ENCODE measurements at places on chromosomes 13 and 19.

GRCh38 chr13:61495648-61496047 is 80.0 kb upstream of the PCDH20 start:
- no peak for DNase-seq

DNA sequence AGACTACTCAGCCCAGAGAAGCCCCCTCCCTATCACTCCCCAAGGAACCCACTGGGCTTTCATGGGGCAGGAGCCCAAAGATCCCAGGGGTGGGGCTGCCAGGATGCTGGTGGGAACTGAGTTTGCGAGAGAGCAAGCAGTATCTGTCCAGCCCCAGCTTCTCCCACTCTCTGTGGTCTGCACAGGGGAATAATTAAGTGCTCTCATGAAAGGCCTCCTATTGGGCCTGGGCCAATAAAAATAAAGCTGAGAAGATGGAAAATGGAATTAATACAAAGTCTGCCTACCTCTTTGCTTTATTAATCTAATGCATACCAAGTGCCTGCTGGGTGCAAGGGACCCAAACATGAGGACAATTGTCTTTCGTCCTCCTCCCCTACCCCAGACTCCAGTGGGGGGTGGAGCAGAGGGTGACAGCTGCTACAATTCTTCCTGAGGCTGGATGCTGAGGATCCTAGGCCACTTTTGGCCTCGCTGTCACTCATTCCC is 5.4 kb downstream of the DDX39A start:
- DNase-seq: no peak

- DNase-seq: no peak
Measured at GRCh38 chr19:18126097-18126496, 26.9 kb upstream of the PIK3R2 start.

DNA sequence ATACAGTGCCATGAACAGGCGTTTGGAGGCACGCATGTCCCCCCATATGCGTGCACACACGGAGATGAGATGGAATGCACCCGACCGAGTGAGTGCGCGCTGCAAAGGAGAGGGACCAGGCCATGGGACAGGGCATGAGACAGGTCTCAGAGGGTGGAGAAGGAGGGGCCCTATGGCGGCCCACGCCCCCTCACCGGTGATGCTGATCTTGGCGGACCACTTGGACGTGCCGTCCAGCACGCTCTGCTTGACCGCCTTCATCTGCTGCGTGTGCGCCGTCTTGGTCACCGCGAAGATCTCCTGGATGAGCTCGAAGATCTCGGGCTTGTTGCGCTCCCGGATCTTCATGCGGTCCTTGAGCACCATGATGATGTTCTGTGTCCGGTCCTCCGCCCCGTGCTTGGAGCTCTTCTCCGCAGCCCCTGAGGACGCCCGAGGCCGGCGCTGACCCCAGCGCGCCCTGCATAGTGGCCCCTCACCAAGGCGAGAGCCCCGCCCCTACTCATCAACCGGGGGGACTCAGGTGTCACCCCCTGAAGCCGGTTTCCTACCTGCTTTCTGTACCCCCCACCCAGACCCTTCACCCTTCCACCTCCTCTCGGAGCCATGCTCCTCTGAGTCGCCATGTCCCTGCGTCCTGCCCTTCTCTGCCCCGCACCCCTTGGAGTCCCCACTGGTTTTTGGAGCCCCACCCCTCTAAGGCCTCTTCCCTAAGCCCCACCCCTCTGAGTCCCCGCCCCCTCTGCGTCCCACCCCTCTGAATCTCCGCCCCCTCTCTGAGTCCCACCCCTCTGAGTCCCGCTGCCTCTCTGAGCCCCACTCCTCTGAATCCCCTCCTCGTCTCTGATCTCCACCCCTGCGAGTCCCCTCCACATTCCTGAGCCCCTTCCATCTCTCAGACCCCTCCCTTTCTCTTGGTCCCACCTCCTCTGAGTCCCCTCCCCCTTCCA is 40.8 kb downstream of the UNC13A start:
- DNase-seq: no peak

- no peak for DNase-seq
Measured at GRCh38 chr19:53991224-53992113, at the start of gene CACNG6. CACNG6 (plus strand) TSS chr19:53991637; CDS start chr19:53992878, 1,241 bp downstream.

GRCh38 chr13:91381371-91381770 is 17.1 kb upstream of the GPC5 start:
- no peak for DNase-seq

DNA sequence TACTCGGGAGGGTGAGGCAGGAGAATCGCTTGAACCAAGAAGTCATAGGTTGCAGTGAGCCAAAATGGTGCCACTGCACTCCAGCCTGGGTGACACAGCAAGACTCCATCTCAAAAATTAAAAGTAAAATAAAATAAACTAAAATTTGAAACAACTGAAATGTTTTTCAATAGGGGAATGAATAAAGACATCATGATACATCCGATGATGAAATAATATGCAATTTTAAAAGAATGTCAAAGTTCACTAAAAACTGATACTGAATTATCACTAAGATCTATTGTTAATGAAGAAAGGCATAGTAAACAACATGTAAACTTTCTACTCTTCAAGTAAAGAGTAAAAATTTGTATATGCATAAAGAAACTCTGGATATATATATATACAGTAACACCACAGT is 8.5 kb downstream of the CARD8 start:
- DNase-seq: no peak

DNA sequence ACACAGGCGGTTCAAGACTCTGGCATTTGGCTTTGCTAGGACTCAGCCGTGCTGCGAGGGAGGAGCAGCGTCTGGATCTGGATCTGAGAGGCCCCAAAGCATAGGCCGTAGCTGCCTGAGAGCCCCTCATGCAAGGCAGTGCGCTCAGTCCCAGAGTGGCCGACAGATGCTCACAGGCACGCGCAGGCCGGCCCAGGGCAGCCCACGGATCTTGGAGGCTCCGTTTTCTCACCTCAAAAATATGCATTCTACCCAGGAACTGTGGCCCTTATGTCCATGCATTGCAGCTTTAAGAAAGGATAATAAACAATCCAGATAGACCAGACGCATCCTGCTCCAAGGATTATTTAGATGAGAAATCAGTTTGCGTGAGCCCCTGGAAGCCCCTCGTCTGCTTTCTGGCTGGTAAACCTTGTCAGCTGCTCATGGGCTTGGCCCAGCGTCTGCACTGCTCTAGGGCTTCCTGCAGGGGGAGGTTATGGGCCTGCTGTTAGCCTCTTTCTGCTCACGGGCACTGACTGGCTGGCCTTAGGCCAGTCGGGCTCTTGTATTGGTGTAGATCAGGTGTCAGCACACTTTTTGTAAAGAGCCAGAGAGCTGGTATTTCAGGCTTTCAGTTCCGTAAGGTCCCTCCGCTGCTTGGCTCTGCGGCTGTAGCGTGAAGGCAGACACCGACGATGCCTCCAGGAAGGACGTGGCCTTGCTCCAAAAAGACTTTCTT is 24.2 kb downstream of the TEX29 start:
- no peak for DNase-seq

DNA sequence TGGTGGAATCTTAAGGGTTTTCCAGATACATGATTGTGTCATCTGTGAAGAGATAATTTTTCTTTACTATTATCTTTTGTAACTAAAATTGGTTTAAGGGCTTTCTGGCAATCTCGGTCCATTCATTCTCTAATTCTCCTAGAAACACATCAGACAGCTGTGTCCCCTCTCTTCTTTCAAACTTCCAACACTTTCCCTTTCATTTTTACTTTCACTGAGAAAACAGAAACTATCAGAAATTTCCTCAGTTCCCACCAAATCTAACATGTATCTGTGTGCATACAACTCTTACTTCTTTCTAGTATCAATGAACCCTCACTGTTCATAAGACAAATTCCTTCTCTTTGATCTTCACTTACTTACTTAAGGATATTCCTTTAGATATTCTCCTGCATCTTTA is 40.2 kb downstream of the KCNRG start:
- DNase-seq: no peak

GRCh38 chr13:60583196-60583888 is 186.3 kb downstream of the TDRD3 start:
- no peak for DNase-seq

GRCh38 chr13:34303346-34303745 is 485.4 kb downstream of the RFC3 start:
- DNase-seq: no peak

- no peak for DNase-seq
Measured at GRCh38 chr13:65660731-65661130, 1569.4 kb downstream of the PCDH9 start.

DNA sequence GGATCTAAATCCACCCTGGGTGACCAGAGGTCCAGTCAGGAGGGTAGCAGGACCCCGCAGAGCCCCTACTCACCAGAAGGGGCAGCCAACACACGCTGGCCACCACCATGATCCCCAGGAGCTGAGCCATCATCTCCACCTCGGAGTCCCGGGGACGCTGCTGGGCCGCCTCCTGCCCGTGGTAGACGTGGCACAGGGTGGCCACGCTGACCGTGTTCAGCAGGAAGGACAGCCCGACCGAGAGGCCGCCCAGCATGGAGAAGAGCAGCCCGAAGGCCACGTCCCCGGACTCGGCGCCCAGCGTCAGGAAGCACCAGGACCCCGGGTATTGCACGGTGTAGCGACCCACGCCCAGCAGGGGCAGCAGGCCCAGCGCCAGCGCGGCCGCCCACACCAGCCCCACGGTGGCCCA is 6.9 kb downstream of the TBXA2R start:
- no peak for DNase-seq

- DNase-seq: no peak
Measured at GRCh38 chr13:29648760-29649159, 53.3 kb upstream of the SLC7A1 start.

DNA sequence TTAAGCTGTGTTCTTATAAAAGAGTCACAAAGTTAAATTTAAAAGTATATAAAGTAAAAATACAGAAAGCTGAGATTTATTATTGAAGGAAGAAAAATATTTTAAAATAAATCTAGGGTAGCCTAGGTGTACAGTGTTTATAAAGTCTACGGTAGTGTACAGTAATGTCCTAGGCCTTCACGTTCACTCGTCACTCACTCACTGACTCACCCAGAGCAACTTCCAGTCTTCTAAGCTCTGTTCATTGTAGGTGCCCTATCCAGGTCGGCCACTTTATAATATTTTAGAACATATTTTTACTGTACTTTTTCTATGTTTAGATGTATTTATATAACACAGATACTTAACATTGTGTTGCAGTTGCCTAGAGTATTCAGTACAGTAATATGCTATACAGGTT is 47.4 kb downstream of the NDFIP2 start:
- no peak for DNase-seq

DNA sequence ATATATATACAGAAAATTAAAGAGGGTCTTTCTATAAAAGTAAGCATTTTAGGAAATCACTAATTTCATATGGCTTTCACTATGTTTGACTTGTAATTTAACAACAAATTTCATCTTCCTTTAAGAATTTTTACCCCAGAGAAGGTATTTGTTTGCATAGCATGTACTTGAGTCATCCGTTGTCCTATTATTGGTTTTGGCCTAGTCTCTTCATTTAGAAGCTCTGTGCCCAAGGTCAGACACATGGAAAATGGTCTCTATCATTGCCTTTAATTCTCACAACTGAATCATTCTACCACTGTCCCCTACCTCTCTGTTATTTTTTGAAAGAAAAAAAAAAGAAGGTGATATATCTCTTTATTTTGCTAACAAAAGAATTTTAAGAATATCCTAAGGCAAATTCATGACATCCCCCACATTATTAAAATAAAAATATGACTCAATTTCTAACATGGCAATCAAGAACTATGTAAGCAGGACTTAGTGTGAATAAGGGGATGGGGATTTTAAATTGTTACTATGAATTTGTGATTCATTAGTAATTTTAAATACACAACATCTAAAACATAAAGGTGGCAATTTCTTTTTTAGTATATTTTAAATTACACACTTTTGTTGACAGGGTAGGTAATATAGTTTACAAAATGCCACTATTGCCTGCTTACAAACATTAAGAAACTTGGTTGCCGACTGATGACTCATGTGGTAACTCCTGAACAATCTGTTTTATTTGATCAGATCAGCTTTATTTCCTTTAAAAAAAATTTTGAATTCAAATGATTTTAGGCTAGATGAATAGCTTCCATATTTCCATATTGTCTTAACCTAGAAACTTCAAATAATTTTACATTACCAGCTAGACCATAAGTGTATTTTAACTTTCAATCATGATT is 13.9 kb downstream of the SLITRK5 start:
- DNase-seq: no peak

DNA sequence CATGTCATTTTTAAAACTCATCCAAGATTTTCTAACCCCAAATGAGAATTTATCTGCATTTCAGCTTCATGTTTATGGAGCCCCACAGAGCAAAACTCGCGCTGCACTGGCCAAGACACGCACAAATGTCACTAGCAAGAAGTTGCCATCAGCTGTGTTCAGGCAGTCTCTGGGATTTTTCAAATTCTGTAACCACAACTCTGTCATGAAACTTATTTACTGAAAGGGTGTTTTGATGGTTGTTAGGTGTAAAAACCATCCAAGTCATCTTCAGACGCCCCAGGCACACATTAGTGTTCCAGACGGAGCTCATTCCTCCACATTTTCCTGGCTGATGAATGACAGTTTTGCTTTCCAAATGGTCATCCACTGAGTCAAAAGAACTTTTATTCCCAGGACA is 63.4 kb downstream of the SLC7A1 start:
- DNase-seq: no peak

GRCh38 chr13:51760592-51760991 is 43.4 kb downstream of the DHRS12 start:
- no peak for DNase-seq

GRCh38 chr19:993361-993830 is 6.8 kb upstream of the GRIN3B start:
- DNase-seq: no peak

DNA sequence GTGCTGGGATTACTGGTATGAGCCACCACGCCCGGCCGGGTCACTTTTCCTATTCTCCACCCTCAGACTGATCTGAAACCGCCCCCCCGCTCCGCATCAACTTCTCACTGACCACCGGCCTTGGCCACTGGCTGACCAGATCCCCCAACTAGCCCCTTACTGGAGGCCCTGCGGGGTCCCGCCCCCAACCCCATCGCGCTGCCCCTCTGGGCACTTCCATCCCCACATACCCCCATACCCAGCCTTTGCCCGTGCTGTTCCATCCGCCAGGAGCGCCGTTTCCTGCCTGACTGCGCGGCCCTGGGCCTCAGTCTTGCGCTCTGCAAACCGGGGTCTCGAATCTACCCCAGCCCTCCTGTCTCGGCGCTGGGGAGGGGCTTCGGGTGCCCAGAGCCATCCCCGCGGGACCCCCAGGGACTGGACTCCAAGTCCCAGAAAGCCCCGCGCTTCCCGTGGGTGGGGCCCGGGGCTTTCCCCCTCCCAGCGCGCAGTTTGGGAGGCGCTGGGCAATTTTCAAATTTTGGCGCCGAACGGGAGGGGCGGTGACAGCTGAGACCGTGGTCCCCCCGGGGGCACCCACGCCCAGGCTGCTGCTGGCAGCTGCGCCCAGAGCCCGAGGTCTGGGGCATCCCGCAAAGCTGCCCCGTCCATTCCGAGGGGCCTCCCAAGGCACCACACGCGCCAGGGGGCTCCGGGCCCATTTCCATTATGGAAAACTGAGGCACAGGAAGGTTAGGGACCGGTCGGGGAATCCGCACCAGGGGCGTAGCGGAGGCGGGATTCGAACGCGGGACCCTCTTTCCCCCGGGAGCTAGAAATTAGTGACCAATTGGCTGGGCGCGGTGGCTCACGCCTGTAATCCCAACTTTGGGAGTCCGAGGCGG is 5.2 kb upstream of the LMNB2 start:
- peak; percentile 51 for DNase-seq

- peak; percentile 74 for DNase-seq
Measured at GRCh38 chr19:46753420-46754155, 7.3 kb upstream of the STRN4 start.

Measured in CD4-positive, alpha-beta T cell treated with Interleukin-15 for 4 hours (primary cell).